ENCODE measurements at places on chromosomes 7 and 10.

DNA sequence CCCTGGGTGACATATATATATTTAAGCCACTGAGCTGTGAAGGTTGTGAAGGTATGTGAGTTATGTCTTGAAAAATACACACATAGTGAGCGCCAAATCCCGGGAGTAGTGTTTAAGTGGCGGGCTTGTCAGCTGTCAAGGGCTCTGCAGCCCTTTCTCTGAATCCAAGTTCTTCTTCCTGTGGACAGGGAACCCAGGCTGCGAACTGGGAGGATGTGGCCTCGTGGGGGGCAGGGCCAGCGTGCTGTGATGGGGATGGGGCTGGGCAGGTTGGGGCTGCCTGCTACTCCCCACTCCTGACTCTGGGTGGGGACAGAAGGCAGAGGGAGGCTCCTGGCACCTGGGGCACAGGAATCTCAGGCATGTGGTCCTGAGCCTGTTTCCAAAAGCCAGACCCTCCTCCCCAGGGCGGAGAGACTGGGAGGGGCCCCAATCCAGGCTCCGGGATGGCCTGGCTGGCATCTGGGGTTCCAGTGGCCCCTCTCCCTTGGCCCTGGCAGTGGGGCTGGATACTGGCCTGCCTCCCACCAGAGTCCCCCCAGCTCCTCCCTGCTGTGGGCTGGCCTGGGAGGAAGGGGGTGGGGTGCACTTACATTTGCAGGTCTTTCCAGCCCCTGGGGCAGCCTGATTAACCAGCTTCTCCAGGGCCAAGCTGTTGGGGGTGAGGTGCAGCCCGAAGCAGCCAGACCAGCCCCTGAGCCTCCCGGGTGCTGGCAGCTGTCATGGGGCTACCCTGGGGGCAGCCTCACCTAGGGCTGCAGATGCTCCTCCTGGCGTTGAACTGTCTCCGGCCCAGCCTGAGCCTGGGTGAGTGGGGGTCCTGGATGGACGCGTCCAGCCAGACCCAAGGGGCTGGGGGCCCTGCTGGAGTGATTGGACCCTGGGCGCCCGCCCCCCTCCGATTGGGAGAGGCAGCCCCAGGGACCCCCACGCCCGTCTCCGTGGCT is at the start of gene UPK3B:
TSS of gene UPK3B (plus strand) at position 622 of the 947 bp plus-strand sequence. CDS start at position 723, 101 bp downstream.
- no peak for DNase-seq

GRCh38 chr10:77702166-77702565 is 64.6 kb upstream of the KCNMA1 start:
- DNase-seq, result no peak

GRCh38 chr10:13949844-13950542 is 363.2 kb downstream of the PRPF18 start:
- DNase-seq, result no peak

DNA sequence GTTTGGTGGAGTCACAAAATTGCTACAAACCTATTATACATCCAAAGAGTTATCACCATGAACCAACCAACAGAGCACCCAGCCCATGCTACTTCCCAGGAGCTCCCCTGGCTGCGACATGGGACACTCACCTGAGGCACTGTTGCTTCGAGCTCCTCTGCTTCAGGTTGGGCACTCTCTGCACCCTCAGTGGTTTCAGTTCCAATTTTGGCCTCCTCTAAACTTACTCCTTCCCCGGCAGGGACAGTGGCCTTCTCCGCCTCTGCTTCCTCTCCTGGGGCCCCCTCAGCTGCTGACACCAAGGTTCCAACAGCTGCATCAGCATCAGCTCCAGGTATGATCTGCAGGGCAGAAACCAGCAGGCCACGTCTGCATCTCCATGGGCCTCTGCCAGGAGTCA is 120.4 kb upstream of the TARP start:
- no peak for DNase-seq

GRCh38 chr10:850093-850492 is 81.4 kb downstream of the LARP4B start:
- no peak for DNase-seq

DNA sequence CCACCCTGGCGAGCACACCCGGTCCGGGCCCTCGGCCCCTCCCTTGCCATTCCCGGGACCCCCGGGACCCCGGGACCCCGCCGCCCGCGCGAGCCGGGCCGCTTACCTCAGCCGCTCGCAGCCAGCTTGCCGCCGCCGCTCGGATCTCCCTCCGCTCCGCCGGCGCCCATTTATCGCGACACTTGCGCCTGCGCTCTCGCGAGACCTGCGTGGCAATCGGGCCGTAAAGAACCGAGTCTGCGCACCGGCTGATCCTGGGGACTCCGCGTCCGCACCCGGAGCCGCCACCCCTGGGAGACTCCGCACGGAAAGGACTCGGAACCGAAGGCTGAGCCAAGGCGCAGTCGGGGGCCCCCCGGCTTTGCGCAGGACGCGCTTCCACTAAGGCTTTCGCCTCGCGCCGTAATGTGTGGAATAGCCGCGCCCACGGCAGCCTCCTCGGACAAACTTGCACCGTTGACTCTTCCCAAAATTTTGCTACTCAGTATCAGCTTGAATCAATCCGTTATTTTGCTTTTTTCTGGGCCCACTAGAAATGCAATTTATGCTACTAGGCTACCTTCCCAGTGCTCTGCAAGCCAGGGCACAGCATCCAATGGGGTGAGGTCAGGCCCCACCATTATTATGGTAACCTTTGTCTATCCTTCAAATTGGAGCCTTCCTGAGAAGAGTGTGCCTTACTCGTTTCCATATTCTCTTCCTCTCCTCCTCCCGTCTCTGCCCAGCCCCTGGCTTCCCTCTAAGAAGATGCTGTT is at the start of gene MAD1L1:
TSS of gene MAD1L1 (minus strand) at position 180 of the 755 bp plus-strand sequence. CDS start 2,812 bp downstream, outside the sequence.
- DNase-seq, result peak; percentile 69

- no peak for DNase-seq
These were observed 4.4 kb upstream of the CYREN start for GRCh38 chr7:135174941-135175340.

- no peak for DNase-seq
These were observed 17.9 kb upstream of the ITGA8 start for GRCh38 chr10:15737656-15738055.

- DNase-seq, result no peak
These were observed 26.5 kb upstream of the VSIR start for GRCh38 chr10:71799608-71800453.

DNA sequence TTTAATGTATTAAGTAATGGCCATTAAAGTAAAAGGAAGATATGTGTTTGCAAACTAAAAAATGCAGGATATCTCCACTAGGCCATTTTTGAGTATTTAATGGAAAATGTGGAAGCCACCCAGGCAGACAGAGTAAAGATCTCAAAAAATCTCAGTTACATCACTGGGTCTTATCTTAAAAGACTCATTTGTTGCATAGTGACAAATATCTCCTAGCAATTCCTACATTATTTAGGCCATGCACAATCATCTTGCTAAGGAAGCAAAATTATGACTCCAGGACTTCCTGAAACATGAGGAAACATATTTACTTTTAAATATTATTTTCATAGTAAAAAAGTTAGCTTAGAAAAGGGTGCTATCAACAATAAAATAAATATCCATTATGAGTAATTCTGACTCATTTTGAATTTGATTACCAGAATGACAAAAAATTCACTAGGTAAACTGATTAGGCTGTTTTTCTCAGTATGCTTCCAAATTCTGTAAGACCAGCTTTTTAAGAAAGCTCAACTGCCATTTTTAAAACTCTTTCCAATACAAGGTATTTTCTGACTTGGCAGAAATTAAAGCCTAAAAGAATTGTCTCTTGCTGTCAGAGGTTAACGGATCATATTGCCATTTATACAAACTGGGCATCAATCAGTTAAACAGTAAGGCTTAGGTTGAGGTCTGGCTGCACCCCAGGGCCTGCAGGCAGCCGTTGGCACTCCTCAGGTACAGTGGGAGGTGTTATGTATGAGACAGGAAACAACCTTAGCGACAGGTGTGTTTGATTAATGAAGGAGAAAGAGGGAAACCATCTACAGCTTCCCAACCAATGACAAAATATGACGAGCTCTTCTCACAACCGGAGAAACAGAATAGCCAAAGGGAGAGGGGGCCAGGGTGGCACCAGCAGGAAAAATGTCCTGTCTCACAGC is 31.8 kb downstream of the PCLO start:
- no peak for DNase-seq

DNA sequence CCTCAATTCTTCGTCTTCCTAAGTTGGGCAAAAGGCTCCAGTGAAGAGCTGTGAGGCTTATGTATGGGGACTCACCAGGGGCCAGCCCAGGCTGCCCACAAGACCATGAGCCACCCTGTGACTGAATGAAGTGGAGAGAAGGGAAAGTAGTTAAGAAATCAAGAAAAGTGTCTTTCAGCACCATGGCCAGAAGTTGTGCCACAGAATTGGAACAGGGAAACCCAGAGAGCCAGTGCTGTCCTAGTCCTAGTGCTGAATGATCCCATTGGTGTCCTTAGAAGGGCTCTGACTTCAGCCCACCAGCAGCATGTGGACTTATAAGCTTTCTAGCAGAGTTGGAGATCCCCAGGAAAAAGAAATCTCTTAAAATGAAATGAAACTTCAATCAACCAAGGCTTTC is 37.0 kb upstream of the CCSER2 start:
- DNase-seq, result no peak

DNA sequence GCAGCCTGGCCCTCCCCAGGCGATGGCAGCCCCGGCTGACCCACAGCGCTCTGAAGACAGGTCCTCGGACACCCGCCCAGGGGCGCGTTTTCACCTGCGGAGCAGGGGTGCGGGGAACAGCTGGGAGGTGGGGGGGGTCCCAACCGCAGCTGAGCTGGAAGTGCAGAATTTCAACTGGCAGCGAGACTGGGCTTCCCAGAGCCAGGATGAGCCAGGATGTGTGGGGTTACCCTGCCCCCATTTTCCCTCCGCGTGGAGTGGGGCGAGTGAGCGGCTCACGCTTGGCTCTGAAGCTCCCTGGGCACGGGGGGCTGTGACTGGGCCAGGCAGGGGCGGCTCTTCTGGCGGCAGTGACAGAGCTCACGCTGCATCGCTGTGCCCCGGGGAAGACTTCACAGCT is 70.2 kb downstream of the DNAJB6 start:
- no peak for DNase-seq

DNA sequence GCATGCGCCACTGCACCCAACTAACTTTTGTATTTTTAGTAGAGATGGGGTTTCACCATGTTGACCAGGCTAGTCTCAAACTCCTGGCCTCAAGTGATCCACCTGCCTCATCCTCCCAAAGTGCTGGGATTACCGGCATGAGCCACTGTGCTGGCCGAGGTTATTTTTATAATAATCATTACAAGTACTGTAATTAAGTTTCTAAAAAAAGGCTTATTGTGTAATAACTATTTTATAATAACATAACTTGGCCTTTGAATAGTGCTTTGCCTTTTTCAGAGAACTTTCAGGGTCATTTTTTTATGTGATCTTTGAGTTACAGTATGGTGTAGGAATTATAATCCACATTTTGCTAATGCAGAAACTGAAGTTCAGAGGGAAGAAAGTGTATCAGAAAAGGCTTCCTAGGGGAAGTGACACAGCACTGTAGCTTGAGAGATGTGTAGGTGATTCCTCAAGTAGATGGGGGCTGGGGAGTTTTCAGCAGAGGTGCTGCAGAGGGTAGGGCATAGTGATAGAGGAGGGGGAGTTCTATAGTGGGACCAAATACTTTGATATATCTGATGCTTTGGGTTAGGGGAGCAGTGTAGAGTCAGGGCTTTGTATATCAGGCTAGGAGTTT is 9.2 kb upstream of the SYPL1 start:
- DNase-seq, result no peak

DNA sequence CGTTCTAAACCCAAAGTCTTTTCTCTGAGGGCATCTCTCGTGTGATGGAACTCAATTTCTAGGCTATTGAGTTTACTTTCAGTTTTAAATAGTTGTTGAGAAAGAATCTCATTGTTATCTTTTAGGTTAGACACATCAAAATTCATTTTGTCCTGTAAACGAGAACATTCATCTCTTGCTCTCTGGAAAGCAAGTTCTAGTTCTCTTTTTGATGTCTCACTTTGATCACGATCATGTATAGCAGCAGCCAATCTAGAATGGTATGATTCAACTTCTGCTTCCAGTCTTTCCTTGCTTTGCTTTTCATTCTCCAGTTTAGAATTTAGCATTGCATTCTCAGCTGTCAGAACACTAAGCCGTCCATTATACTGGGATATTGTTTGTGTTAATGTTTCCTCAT is 65.1 kb downstream of the ANKRD26 start:
- no peak for DNase-seq

- no peak for DNase-seq
These were observed 161.7 kb downstream of the TNS3 start for GRCh38 chr7:47420122-47420780.

DNA sequence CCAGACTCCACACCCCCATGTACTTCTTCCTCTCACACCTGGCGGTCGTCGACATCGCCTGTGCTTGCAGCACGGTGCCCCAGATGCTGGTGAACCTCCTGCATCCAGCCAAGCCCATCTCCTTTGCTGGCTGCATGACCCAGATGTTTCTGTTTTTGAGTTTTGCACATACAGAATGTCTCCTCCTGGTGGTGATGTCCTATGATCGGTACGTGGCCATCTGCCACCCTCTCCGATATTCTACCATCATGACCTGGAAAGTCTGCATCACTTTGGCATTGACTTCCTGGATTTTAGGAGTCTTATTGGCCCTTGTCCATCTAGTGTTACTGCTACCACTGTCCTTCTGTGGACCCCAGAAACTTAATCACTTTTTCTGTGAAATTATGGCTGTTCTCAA is 4.8 kb downstream of the OR2A25 start:
- DNase-seq, result no peak

DNA sequence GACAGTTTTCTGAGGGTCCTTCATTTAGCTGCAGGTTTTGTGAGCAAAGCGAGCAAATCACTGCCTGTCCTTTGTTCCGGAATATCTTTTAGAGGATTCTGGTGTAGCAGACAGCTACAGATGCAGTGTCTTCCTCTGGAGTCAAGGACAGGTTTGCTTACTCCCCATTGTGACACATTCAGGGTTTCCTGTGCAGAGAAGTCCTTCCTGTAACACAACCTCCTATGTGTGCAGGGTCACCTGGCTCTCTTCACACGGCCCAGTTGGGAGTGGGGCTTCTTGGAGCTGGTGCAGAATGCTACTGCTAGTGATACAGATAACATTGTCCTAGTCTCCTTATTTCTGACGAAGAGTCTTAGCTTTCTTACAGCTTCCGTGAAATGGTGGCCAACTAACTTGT is 47.9 kb downstream of the RBM33 start:
- DNase-seq, result no peak

DNA sequence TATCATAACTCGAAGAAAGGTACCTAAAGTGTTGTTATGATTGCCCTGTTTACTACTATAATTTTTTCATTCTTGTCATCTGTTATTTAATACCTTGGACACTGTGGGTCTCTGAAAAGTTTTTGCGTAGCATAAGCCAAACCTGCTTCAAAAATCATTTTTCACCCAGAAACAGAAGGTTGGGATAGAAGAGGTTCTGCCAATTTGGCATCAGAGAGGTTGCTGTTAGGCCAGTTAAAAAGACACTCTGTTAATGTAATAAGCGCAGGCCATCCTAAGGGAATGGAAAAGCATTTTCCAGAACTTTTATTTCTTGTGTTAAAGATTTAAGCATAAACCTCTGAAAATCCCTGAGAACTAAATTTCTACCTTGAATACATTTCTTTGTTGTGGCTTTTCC is 212.2 kb downstream of the BMPER start:
- no peak for DNase-seq

GRCh38 chr7:73606801-73607691 is 17.3 kb downstream of the MLXIPL start:
- DNase-seq, result peak; percentile 26
